Cerebellar nuclear complex (tissue), 1 donor: ENCODE measurements at places on chromosomes 4 and X.

DNA sequence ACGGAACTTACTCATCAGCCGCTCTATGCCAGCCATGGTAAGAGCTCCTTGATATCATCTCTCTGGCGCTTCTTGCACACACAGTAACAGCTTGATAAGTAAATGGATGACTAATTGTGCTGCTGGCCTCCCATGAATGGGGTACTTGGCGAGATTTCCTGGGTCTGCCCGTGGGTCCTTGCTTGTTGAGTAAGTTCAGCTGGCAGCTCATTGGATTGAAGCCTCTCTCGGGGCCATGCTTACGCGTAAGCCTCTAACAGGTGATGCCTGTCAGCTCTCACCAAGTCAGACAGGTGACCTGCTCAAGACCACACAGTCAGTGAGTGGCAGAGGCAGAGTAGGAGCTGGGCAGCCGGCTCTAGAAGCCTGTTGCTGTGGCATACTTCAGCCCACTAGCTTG is 7.7 kb downstream of the NSG1 start:
- no peak for DNase-seq

GRCh38 chrX:106619797-106620196 is 8.0 kb downstream of the RADX start:
- DNase-seq, result no peak

- DNase-seq, result no peak
Observed at GRCh38 chrX:20139966-20140365, 1.7 kb downstream of the EIF1AX start.

DNA sequence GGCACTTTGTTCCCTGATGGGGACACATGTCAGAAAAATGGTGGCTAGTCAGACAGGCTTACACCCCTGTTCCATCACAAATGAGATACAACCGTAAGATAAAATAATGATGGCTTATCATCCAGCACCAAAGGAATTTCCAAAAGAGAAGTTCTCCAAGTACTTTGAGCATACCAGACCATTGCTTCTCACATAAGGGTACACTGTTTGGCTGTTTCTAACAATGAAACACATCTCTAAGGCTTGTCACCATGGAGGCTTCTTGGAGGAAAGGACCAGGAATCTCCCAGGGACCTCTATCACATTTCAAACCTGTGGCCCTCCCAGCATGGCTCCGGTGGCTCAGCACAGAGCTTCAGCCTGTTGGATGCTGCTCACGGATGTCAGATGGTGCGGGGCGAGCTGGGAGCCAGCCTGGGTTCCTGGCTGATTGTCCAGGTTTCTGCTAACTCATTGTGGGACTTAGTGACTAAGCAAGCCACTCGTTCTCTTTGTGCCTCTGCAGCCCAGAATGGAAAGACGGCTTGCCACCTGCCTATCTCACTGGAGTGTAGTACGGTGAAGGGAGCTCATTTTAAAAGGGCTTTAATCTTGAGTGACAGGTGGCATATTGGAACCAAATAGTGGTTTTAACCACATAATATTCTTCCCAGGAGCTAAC is 54.5 kb downstream of the FHDC1 start:
- peak; percentile 32 for DNase-seq

DNA sequence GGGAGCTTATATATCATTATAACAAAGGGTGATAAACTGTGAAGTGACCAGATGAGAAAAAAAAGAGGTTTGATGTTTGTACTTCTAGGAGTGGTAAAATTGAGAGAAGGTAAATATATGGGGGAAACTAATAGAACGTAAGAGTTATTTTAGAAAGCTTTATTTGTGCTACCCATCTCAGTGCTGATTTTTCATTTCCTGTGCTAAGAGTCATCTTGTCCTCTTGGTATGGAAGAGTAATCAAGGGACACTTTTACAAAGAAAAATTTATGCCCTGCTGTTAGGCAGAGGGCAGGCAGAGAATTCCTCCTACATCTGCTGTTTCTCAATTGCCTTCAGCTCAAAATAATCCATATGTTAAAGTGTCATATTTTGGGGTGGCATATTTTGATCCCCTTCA is 49.6 kb upstream of the BMP2K start:
- DNase-seq, result no peak

DNA sequence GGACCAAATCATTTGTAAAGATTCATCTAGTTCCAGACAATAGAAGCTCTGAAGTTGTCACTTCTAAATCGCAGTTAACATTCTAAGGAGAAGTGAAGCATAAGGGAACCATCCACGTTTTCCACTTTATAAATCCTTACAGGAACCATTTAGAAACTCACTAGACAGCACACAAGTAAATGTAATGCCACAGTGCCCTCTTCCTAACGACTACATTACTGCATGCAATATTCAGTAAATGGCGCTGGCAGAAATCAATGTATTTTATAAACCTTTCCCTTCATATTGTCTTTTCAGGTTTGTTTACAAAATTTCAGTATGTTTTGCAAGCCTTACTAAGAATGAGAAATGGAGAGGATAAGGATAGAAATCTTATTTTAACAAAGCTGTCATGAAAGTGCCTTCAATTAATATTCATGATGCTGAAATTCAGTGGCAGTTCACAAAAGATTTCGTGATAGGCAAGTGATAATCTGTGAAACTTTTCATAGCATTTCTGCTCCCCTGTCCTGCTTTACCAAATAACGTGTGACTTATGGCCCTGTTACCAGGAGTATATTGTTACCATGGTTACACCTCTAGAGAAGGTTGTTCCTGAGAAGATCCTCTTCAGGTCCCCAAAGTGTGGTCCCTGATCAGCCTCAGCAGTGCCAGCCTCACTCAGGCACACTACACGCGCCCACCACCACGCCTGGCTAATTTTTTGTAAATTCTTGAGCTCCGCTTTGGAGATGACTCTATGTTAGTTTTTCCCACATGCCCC is 54.2 kb downstream of the TMA16 start:
- DNase-seq, result peak; percentile 3

DNA sequence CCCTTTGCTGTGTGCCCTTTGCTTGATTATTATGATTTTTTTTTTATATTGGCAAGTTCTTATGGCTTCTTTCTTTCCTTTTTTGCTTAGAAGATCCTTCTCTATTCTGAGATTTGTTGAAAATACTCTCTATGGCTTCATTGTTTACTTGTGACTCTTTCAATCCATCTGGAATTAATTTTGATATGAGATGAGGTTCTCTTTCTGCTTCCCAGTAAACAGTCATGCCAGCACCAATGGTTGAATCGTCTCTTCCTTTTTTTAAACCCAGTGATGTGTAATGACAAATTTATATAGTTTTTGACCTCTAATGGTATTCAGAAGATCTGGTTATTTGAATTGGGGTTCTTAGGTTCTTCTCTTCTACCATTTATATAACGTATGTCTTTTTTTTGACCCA is 121.8 kb downstream of the ARHGAP10 start:
- DNase-seq, result no peak

- DNase-seq, result no peak
Observed at GRCh38 chr4:188960411-188961093, 821.3 kb downstream of the TRIML1 start.

DNA sequence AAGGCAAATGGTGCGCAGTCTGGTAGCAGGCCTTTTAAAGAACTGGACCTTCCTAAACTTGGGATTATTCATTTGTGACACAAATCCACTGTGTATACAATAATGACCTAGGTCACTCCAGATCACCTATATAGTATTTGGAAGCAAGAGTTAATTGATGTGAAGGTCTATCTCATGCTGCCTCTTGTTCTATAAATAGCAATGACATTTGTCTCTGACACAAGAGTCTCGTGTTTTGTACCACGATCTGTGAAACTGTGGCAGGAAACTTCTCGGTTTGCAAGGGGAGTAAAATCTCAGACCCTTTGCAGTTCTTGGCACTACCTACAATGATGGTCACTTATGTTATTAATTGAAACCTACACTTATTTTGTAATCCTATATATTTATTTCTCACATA is 1408.4 kb downstream of the PCDH7 start:
- DNase-seq, result no peak

DNA sequence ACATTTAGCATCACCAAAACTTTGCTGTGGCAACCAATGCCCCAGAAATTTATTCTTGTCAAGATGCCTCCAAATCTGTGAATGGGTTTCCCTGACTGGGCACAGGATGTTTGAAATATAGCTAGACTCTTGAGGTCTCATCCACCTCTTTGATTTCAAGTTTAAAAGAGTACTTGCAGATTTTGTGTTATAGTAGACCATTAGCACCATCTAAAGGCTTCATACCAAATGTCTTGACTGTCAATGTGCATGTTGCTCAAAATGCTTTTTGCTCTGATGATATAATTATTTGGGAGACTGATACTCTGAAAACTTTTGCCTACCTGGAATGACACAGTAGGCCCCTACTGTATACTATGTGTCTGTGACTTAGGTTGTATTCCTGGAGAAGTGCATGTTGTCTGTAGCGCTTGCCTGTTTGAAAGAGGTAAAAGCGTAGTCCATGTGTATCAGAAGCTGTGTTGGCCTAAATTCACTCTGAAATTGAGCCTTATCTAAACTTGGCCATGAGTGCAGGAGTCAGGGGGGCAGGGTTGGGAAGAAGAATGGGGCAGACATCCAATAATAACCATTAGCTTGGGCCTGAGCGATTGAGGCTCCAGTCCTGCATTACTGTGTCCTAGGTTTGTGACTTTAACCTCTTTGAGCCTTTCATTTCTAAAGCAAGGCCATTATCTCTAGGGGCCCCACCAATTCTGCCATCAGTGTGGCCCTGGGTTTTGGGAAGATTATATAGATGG is 33.8 kb downstream of the NDP start:
- DNase-seq, result no peak

GRCh38 chr4:80452768-80453167 is 117.2 kb downstream of the CFAP299 start:
- DNase-seq, result no peak

DNA sequence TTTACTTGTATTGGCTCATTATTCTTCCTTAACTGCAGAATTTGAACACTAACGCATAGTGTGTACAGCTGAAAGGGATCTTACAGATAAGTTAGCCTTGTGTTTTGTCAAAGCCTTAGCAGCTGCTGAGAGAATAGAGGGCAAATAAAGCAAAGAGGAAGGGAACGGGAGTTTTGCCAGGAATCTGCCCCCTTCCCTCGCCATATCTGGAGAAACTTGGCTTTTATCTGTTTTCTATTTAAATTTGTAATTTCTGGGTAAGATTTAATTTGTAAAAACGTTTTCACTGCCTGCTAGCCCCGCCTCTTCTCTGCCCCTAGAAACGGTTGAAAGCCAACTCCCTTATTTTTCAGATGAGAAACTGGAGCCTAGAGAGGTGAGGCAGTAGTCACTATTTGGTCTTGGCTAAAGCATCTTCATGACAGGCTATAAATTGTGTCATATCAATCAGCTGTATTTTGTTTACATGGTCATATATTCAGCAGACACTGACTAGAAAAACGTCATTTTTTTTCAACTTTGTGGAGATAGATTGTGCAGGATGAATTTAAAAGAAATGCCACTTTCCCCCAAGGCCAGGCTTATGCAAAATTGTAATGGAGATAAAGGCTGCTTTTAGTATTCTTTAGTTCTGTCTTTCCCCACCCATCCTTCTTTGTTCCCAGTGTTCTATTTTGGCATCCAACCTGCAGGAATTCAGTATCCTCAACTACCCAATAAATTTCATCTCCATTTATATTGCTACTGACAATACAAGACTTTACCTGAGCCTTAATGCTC is 319.4 kb downstream of the SH2D1A start:
- DNase-seq, result no peak

DNA sequence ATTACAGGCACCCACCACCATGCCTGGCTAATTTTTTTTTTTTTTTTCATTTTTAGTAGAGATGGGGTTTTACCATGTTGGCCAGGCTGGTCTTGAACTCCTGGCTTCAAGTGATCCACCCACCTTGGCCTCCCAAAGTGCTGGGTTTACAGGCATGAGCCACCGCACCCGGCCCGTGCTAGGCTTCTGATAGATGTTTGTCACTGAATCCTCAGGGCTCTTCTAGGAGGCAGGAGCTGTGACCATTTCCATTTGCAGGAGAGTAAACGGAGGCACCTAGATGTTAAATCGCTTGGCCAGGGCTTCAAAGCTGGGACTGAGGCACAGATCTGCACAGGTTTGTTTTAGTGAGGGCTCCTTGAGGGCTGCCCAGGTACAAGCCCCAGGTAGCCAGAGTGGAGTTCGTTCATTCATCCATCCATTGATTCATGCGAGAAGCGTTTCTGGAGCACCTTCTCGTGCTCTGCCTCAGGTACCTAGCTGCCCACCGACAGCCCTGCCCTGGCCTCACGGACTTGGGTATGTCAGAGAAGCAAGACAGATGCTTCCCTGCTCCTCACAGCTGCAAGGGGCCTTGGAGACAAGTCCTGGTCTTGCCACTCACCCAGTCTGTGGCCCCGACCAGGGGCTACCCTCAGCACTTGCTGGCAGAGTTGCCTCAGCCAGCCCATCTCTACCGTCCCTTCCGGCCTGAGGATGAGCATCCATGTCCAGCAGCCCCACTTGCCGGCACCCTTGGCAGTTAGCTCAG is 106.4 kb downstream of the PSAPL1 start:
- DNase-seq, result no peak

GRCh38 chr4:153246446-153247115 is 42.3 kb downstream of the TRIM2 start:
- no peak for DNase-seq

GRCh38 chr4:106497271-106497670 is 128.7 kb upstream of the GIMD1 start:
- DNase-seq, result no peak

- no peak for DNase-seq
Observed at GRCh38 chr4:73525611-73526010, 44.1 kb downstream of the AFM start.

DNA sequence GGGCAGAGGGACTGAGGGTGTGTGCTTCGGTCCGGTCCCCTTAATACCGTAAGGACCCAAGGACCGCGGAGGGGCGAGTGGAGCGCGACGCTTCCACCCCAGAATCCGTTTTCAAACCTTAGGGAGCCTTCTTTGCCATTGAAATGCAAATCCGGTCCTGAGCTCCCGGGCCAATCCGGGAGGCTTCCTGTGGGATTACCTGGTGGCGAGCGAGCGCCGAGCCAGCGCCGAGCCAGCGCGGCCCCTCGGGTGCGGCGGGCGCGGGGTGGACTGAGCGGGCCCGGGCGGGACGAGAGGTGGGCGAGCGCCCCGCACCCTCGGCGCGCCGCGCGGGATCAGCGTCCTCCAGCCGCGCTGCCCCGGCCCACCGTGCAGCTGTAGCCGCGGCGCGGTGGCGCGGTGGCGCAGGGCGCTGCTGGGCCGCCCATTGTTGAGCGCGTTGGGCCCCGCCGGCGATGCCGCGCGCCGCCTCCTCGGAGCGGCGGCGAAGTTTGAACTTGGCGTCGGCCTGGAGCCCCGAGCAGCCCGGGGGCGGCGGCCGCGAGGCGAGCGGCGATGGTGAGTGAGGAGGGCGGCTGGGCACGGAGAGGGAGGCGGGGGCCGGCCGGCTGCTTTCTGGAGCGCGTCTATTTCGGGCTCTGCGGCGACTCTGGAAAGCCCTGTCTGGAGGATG is 208.7 kb downstream of the SOWAHB start:
- DNase-seq, result no peak

- DNase-seq, result no peak
Observed at GRCh38 chr4:72286910-72287309, 255.1 kb downstream of the NPFFR2 start.

DNA sequence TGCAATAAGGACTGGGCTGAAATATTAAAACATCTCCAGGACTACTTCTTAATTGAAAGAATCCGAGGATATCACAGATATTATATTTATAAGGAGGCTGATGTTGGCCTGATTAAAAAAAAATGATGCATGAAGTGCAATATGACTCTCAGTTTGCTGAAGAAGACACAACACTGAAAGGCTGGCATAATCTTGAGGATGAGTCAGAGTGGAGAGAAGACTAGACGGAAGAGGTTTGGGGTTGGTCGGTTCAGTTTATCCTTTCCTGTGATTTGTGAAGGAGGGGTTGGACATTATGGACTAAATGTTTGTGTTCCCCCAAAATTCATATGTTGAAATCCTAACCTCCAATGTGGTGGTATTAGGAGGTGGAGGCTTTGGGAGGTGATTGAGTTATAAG is 170.3 kb downstream of the CORIN start:
- DNase-seq, result no peak

GRCh38 chr4:167380964-167381363 is 146.7 kb upstream of the SPOCK3 start:
- DNase-seq, result no peak
